ENCODE measurements at places on chromosomes 4 and X.

DNA sequence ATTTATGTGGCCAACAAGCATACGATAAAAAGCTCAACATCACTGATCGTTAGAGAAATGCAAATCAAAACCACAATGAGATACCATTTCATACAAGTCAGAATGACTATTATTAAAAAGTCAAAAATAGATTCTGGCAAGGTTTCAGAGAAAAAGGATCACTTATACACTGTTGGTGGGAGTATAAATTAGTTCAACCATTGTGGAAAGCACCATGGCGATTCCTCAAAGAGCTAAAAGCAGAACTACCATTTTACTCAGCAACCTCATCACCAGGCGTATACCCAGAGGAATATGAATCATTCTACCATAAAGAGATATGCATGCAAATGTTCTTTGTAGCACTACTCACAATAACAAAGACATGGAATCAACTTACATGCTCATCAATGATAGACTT lies 478.7 kb upstream of the GALNTL6 start:
- DNase-seq, result no peak

GRCh38 chr4:83516042-83516772 lies 19.7 kb upstream of the GPAT3 start:
- DNase-seq, result no peak

DNA sequence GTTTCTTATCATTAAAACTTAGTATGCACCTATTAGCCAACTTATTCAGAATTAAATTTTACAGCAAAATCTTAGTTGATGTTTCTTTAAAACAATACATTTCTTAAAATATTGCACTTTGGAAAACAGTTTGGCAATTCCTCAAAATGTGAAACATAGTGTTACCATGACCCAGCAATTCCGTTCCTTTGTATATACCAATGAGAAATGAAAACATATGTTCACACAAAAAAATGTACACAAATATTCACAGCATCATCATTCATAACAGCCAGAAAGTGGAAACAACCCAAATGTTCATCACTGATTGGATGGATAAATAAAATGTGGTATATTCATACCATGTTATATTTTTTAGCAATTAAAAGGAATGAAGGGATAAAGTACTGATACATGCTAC lies 50.2 kb downstream of the WDR44 start:
- DNase-seq, result no peak

DNA sequence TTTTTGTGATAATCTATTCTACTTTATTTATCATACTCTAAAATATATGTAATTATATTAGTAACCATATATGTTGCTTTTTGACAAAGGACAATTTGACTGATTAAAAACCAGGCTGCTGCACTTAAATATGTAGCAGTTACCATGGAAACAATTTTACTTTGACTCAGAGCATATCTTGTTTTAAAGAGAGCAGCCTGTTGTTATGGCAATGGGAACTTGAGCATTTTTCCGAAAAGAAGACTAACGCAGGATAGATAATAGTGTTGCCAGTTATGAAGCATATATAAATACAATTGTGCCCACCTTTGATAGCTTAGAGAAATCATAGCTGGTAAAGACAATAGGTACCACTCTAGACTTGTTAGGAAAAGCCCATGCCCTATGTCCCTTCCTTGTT lies 283.0 kb downstream of the GASK1B start:
- no peak for DNase-seq

DNA sequence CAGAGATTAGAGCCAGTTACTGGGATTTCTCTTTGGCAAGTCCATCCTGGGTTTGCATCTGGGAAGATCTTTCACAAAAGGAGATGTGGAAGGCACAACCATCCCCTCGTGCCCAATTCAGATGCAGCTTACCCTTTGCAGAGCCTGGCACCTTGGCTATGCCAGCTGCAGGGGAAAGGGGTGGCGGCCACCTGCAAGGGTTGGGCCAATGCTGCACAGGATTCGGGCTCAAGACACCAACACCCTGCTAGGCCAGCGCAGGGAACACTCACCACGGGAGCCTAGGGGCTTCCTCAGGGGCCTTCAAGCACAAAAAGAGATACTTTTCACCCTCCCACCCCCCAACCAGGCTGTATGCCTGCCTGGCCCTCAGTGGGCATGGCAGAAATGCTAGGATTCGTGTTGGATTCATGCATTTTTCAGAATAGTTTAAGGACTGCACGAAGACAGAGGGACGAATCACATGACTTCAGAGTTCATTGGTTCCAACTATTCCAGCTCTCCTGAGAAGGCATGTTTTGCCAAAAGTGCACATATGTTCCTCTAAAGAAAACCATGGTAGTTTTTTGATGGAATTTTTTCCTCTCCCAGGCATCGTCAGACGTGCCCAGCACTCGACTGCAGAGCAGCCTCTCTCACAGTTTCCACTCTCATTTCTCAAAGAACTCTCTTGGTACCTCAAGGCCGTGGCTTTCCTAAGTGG lies 94.4 kb downstream of the PHKA2 start:
- DNase-seq, result no peak
